T-cell (primary cell): ENCODE measurements at places on chromosomes 2 and 18.

GRCh38 chr2:207825978-207826377 is 56.3 kb upstream of the FZD5 start:
- DNase-seq, result no peak

GRCh38 chr2:226398580-226398979 is 401.0 kb downstream of the IRS1 start:
- no peak for DNase-seq

GRCh38 chr18:9704233-9705118 is 3.6 kb upstream of the RAB31 start:
- DNase-seq, result no peak

GRCh38 chr2:82796132-82796531 is 1662.9 kb downstream of the SUCLG1 start:
- DNase-seq, result no peak

DNA sequence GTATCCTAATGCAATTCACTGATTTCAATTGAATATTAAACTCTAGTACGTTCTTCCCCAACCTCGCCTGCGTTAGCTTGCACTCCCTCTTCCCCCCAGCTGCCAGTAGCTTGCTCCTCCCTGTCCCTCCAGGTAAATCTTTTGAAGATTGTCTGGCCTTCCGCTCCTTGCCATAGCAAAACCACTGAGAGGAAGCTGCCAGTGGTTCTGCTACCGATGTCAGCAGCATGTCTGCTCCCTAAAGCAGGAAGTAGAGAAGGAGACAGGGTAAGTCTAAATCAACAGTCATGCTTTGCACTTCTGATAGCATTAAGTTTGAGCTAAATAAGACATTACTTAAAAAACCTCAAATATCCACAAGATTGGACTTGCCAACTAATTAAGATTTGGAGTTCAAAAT is 89.1 kb downstream of the SCN2A start:
- DNase-seq, result peak; percentile 5

GRCh38 chr2:240986787-240987411 is 11.5 kb upstream of the SNED1 start:
- DNase-seq, result no peak

- no peak for DNase-seq
These were observed 30.2 kb downstream of the NRP2 start for GRCh38 chr2:205712508-205712907.

DNA sequence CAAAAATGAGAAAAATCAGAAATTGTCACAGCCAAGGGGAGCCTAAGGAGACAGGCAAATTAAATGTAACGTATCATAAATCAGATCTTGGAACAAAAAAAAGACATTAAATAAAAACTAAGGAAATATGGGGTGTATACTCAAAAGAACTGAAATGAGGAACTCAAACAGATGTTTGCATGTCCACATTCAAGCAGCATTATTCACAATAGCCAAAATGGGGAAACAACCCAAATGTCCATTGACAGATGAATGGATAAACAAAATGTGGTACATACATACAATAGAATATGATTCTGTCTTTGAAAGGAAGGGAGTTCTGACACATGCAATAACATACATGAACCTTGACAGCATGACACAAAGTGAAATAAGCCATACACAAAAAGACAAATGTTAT is 155.8 kb upstream of the KLF7 start:
- no peak for DNase-seq

- DNase-seq, result no peak
These were observed 104.3 kb upstream of the CCDC195 start for GRCh38 chr2:224820283-224820991.
